G401 (cell line): ENCODE measurements at places on chromosomes 4 and X. TPM values are rescaled to one million over a fixed set of nuclear protein-coding genes. Genes with fewer than 3 reads are reported as not detected.
A peak's percentile ranks its signal among the peaks of the same experiment; 100 is the strongest.

DNA sequence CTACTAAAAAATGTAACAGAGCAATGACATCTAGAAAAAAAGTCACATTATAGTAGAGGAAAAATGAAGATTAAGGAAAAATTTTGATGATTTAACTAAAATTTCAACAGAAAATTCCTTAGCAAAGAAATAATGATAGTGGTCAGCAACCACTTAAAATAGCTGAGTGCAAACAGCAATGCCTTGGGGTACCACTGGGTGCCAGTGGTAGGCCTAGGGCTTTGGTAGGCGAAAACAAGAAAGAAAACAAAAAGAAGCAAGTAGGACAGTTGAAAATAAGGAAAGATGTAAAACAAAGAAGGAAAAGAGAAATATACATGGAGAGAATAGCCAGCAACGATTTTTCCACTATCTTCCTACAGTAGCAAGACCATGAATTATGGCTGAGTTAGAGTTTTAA lies 313.5 kb upstream of the IRS4 start:
- DNase-seq = no peak

DNA sequence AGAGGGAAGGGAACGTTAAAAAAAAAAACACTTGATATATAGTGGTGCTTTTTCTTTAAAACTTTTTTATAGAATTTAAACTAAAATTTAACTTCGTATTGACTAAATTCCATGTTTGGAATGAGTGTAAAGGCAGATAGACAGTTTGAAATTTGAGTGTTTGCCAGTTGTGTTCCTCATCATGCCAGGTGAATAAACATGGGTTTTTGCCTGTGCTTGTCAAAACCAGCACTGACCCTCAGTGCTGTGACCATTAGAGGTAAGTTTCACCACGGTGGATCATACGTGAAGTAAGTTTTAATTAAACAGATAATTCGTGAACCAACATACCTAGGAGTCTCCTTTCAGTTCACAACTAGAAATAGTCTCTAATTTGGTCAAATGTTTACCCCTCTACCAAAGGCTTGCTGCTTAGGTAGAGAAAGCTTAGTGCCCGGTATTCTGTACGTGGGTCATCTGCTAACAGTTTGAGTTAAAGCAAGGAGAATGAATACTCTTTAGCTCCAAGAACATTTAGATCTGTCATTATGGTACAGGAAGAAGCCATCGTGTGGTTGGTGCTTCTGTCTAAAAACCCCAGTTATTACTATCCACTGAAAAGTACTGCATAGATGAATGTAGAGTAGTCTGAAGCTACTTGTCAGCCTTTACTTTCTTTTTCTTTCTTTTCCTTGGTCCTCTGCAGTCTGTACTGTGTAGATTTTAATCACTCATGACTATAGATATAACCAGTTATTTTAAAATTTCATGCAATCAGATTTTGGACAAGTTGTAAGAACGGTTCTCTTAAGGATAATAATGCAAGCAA lies 32.7 kb downstream of the KIAA0232 start:
- DNase-seq = no peak

HGFAC gene
- not detected in 2 replicates for total RNA-seq

DNA sequence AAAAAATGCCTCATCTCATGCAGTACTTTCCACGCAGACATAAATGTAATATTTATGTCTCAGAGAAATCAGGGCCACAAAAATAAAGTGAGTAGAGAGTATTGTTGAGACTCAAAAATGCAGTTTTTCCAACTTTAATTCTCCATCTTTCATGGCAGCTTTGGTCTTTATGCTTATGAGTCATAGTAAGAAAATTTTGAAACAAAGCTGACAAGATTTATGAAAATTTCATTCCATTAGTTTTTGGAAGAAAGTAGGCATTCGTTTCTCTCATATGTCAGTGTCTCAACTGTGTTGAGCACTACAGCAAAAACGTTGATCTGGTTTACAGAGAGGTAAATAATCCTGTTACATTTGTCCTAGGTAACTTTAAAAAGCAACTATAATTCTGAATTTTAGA lies 656.8 kb downstream of the IQCM start:
- DNase-seq = no peak

DNA sequence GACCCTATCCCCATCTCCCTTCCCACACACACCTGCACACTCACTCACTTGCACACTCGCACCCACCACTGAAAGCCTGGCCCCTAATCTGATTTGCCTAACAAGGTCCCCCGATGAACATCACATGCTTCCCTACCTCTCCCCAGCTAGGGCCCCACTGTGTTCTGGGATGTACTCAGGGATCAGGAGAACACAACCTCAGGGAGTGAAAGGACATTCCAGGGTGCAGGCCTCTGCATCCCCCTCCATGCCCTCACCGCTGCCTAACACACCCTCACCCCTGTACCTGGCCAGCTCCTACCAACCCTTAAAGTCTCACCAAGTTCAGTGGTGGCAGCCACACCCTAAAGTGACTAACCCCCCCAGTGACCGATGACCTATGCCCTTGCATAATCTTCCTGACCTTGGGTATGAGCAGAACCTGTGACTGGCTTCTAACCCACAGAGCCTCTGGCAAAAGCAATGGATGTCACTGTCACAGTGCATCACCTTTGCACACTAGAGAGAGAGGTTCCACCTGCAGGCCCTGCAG lies 2.4 kb upstream of the AFAP1 start:
- no peak for DNase-seq

DNA sequence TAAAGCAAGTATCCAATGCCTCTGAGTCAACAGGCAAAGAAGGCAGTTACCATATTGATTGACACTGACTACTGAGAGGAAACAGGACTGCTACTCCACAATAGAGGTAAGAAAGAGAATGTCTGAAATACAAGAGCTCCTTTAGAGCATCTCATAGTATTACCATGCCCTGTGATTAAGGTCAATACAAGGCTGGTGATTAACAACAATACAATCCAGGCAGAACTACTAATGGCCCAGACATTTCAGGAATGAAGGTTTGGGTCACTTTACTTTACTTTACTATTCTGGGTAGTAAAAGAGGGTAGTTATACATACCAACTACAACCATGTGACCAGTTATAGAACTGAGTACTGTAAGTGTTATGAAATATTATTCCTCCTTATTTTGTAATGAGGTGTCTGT lies 44.5 kb downstream of the BRWD3 start:
- DNase-seq = no peak

DNA sequence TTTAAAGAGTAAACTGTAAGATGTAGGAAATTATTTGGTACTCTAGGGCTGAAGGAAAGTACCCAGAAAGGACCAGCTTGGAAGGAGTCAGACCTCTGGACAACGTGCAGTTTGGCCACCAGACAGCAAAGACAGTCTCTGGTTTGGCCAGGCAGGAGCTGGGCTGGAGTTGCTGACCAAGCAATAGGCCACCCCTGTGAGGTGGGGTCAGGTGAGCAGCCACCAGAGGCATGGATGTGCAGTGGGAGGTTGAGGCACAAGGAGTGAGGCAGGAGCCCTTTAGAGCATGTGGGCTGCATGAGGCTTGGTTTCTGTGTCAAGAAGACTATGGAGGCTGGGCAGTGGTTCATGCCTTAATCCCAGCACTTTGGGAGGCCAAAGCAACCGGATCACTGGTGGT lies 17.7 kb upstream of the MRFAP1 start:
- no peak for DNase-seq

DNA sequence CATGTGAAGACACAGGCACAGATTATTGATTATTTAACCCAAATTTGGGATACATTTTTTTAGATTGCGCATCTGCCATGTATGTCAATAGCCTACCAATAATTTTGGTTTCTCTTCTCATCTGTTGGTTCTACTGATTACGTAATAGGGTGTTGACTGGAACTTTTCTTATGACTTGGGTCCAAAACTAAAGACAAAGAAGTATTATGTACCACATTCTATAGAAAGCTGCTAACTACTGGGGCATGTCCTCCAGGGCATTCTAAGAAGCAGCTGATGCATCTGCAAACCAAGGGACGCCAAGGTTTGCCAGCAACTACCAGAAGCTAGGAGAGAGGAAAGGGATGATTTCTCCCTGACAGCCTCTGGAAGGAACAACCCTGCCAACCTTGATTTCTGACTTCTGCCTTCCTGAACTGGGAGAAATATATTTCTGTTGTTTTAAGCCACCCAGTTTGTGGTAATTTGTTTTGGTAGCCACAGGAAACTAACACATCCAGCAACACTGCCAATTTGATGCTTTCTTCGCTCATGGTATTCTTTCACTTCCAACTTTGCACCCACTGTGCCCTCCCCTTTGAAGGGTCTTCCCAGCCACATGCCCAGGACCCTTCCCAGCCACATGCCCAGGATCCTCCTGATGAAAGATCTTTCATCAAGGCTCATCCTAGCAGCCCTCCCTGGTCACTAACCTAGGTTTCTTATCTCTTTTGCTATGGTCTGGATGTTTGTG lies 15.9 kb upstream of the TLR1 start:
- DNase-seq = no peak

DNA sequence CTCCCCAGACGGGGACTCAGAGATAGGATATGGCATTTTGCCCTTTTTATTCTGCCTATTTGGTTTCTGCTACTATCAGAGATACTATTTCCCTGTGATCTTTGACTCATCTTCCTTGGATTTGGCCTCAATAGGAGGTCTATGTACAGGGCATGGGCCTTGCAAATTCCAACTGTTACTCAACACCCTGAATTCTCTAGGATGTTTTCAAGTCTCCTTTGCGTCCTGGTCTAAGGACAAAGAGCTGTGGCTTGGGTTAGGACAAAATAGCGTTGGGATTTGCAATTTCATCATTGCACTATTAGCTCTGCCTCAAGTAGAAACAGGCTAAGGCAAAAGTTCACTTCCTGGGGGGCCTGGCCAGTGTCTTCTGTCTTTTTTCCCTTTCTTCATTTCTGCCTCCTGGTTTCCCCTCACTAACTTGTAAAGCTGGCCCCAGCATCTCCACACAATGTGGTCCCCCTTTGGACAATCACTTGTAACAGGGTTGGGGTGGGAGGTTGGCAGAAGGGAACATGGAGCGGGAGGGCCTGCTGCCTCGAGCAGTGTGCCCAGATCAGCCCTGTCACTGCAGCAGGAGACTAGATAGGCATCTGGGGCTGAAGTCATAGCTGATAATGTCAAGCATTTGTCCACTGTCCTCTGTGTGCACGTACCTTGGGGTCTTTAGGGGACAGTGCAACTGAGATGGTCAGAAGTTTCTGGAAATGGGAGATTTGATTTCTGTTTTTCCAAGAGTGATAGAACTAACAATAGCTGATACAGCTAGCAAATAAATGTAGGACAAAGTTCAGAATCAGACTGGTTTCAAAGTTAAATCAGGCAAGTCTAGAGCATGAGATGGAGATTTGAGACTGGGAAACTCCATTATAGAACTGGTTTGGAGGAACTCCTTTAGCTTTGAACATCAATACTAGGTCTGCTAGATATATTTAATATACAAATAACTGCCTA lies 25.8 kb upstream of the STBD1 start:
- DNase-seq = no peak

CT83 gene
- total RNA-seq = not detected in 2 replicates

GAGE12F gene
- not detected in 2 replicates for total RNA-seq

DNA sequence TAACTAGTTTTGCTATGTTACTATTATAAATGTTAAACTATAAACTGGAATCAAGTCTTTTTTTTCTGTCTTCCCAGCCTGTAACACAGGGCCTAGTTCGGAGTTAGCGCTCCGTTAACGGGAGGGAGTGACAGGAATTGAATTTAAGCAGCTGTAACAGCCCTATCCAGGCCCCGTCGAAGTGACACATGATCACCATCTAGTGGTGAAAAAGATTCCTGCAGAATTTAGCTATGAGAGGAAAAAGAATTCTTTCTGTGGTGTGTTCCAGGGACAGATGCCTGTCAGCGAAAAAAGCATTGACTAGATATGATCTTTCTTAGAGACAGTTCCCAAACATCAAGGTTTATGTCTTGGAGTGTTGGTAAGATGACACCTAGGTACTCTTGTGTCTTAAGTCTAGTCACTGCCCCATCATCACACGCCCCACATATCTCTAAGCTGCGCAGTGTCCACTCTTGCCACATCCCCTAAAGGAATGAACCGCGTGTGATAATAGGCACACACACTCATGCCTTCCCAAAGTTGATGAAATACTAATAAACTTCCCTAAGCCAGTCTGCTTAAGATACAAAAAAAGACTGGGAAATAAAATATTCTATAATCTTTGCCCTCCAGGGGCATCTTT lies 2.1 kb downstream of the GAB3 start:
- peak; percentile 44 for DNase-seq

P2RY8 gene
- under 0.01 TPM in 1 of 2 replicates, not detected in the other for total RNA-seq

GRCh38 chr4:15902746-15903145 lies 35.8 kb downstream of the FGFBP1 start:
- no peak for DNase-seq

- no peak for DNase-seq
These were observed 56.3 kb downstream of the FHDC1 start for GRCh38 chr4:152992466-152992865.

DNA sequence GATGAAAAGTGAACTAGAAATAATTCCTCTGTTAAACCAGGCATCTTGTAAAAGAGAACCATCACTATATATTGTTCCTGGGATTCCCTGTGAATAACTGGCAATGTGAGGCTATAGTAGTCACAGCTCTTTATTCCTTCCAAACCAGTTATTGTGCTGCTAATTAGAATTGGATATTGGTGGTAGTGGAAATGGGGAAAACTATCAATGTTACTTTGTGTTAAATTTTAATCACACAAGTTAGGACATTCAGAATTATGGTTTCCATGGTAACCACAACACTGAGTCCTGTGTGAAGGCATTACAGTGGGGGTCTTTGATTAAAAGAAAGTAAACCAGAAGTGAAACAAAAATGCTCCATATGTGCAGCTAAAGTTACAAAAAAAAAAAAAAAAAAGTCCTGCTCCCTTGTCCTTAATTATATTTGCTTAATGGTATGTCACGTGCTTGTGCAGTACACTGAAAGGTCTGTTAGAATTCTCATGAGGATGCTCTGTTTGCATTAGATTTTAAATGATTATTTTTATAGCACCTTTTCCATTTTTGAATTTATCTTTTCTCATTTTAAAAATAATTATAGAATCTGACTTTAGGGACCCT lies 200.4 kb downstream of the ADGRL3 start:
- DNase-seq = no peak

- DNase-seq = no peak
These were observed 46.1 kb downstream of the ARHGAP24 start for GRCh38 chr4:85520765-85521749.

OTC gene
- not detected in 2 replicates for total RNA-seq

DNA sequence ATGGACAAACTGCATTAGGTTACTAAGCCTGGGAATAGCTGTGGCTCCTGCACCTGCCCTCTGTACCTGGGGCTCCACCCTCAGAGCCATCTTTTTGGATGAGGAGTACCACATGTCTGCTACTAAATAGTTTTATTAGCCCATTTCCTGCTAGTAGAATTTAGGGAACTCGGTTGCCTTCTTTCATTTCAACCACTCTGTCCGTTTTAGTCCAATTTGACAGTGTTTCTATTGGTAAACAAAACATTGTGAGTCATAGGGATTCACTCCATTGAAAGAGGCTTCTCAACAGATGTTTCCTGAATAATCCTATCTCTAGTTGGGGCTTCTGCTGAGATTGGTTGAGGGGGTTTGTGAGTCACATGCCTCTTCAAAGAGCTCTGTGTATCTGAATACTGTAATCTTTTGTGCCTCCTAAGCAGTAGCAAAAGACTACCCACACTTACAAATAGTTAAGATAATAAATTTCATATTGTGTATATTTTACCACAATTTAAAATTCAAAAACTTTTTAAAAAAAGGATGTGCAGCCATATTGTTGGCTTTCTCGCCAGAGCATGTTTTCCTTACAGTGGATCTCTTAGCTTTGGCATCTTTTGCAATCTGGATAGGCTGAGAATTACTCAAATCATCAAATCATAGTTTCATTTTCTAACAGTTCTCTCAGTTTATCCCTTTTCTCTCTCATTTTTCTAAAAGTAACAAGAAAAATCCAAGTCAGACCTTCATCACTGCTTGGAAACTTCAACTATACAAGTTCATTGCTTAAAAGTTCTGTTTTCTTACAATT lies 9.9 kb downstream of the FAM200B start:
- DNase-seq = no peak
